ENCODE measurements at places on chromosomes 1 and 21.

GRCh38 chr1:160217481-160218051 lies 12.4 kb downstream of the PEA15 start:
- no peak for DNase-seq

DNA sequence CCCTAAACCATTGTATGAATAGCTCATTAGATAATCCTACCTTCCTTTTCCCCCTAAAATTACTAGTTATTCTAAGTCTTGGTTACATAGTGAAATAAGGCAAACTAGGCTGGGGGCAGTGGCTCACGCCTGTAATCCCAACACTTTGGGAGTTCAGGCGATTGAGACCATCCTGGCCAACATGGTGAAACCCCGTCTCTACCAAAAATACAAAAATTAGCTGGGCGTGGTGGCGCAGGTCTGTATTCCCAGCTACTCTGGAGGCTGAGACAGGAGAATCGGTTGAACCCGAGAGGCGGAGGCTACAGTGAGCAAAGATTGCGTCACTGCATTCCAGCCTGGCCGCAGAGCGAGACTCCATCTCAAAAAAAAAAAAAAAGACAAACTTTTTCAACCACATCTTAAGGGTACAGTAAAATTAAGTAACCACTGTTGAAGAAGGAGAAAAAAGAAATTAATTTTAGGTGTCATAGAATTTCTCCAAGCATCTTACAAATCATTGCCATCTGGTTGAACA lies 108.5 kb downstream of the DENND1B start:
- no peak for DNase-seq

GRCh38 chr1:153957744-153958110 lies 685 bp downstream of the CRTC2 start:
- DNase-seq, result peak; percentile 46

DNA sequence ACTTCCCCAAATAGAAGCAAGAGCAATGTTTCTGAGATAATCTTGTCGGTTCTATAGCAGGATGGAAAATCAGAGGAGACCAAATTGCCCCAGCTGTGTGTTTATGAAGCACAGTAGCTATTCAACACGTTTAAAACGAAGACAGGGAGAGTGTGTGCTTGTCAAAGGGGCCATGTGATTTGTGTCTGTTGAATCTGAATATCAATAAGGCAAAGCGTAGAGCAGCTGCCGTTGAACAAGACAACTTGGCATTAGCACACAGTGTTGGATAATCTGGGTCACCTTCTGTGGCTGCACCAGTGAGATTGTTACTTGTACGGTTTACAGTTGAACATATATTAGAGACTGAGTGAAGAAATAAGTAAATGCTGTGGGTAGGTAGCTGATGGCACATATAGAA lies 1.0 kb downstream of the CRB1 start:
- DNase-seq, result no peak

DNA sequence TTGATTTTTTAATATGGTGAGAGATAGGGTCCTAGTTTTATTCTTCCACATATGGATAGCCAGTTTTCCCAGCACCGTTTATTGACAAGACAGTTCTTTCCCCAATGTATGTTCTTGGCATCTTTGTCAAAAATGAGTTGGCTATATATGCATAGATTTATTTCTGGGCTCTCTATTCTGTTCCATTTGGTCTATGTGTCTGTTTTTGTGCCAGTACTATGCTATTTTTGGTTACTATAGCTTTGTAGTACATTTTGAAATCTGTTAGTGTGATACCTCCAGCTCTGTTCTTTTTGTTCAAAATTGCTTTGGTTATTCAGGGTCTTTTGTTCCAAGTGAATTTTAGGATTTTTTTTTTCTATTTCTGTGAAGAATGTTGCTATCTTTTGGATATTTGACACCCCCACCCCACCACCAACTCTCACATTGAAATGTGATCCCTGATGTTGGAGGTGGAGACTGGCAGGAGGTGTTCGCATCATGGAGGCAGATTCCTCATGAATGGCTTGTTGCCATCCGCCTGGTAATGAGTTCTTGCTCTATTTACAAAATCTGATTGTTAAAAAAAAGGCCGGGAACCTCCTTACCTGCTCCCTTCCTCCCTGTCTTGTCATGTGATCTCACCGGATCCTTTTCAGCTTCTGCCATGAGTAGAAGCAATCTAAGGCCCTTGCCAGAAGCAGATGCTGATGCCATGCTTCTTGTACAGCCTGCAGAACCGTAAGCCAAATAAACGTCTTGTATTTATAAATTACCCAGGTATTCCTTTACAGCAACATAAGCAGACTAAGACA lies 54.8 kb upstream of the KRTAP19-8 start:
- no peak for DNase-seq

- DNase-seq, result no peak
These were observed 25.3 kb upstream of the MYOCOS start for GRCh38 chr1:171596705-171597104.

DNA sequence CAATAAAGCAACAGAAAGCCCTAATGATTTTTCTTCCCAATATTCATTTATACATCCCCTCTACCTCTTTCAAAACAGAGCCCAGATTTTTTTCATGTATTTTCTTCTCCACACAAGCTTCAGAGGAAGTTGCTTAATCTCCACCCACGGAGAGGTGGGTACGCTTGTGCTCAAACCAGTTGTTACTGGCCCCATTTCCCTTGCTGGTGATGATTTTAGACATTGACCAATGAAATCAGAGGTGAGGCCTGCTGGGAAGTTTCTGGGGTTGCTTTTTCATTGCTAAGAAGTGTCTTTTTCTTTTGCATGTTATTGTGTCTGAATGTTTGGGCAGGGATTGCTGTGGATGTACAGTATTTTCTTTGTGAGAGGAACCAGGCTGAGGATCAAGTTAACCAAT lies 448.1 kb upstream of the B3GALT2 start:
- no peak for DNase-seq

- no peak for DNase-seq
These were observed 117.3 kb downstream of the UCHL5 start for GRCh38 chr1:192941722-192942411.

DNA sequence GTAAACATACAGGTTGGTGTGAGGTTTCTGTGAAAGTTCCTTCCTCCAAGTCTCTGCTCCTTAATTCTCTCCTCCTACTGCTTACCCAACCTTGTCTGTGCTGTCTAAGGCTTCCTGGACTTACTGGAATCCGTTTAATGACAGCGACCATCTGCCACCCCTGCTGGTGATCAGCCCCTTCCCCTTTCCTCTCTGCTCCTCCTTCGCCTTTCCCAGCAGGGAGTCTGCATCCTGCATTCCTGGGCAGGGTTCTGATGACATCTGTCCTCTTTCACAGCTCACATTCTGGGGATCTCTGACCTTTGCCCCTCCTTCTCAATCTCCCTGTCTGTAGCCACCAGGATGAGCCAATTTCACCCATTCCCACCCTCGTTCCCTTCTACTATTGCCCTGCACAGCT lies 66.5 kb downstream of the KIRREL1 start:
- DNase-seq, result no peak

- no peak for DNase-seq
These were observed 76.8 kb upstream of the AKT3 start for GRCh38 chr1:243926803-243927245.

DNA sequence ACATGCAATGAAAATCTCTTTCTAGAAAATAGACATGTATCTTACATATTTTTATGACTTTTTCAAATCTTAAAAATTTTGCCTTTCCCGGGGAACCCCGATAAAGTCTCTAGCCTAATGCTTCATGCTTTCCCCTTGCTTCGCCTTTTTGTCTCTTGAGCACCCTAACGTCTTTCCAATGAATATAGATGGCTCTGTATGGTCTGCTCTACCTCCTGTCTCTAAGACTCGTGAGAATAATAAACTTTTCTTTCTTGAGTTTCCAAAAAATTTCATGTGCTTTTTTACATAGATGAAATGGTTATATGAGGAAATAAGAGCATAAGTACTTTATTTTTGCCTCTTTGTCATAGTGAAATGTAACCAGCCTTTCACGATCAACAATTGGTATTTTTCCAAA lies 202.6 kb downstream of the PDE4B start:
- DNase-seq, result no peak

DNA sequence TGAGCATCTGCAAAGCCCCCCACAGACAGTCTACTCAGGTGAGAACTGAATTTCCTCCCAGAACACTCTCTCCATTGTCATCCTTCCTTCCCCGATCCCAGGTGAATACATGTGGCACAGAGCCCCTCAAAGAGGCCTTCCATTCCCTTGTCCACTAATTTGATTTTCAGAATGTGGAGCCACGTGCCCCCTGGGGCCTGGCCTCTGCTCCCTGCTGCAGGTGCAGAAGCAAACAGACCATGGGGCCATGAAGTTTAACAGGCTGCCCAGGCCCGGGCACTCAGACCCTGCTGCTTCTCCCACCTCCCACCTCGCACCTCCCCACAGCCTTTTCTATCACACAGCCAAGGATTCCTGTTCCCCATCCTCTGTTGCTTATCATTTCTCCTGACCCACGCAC lies 243.8 kb upstream of the RAB4A start:
- no peak for DNase-seq

DNA sequence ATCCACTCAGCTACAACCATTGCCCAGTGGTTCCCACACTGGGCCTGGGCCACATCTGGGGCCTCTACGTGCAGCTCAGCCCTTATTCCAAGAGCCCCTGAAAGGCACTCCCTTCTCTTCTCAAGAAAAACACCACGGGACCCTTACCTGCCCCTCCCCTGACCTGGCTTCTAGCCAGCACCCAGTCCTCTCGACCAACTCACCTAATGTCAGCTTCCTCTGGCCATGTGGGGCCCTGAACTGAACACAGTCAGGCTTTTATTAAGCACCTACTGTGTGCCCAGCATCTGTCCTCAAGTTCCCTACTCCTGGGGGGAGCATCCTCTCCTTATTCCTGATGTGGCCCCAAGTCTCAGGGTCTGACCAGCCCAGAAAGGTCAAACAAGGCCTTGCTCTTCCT lies 208.4 kb downstream of the MATN1 start:
- DNase-seq, result no peak

DNA sequence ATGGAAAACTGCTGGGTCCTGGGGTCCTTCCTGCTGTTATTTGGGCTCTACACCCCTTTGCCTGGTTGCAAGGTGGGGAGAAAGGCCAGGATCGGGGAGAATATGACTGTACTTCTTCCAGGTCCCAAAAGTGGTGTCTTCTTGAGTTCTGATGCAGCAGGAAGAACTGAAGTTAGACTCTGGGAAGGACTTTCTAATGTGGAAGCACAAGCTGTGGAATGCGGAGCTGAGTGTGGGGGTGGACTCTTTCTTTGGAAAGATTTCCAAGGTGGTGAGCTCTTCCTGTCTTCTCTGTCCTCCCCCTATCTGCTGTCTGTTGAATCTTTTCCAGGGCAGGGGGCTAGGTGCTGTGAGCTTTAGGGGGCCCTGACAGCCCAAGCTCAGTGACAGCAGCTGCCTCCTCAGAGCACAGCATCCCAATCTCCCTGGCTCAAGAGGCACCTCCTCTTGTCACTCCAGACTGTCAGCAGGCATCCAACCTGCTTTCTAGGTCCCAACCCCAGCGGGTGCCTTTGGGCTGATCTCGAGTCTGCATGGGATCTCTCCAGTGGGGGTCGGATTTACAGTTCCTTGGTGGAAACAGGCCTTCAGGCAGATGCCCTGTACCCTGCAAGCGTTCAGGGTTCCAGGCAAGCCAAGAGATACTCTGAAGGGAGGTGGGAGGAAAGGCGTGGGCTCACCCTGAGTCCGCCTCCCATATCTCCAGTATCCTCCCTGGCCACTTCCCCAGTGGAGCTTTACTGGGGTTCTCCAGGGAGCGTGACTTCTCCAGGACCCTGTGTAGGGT lies 23.2 kb downstream of the ADORA1 start:
- DNase-seq, result no peak

DNA sequence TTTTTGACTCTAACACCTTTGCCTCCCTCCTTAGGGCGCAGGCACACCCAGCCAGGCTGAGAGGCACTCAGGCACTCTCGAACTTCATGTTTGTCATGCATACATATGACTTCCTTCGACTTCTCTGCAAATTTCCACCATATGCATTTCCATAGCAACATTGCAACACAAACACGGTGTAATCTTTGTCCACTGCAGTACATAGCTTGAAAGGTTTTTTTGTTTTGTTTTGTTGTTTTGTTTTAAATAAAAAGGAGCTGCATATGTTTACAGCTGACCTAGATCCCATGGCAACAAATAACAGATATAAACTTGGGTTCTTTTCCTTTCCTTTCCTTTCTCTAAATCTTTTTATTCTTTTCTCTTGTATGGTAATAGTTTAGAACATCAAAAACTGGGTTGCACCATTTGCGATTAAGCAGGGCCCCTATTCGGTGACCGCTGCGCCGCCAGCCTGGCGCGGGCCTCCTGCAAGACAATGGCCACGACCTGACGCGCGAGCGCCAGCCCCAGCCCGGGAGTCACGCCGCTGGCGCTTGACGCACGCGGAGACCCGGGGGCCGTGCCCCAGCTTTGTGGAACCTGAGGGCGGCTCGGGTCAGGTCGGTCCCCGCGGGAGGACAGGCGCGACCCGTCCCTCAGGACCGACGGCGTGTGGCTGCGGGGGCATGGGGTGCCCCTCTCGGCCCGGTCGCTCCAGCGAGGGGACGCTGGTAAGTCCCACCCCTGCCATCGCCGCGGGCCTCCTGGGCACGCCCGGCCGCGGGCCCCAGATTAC lies 35.2 kb downstream of the CCN1 start:
- no peak for DNase-seq

GRCh38 chr1:208231881-208232661 lies 12.1 kb downstream of the PLXNA2 start:
- DNase-seq, result no peak

DNA sequence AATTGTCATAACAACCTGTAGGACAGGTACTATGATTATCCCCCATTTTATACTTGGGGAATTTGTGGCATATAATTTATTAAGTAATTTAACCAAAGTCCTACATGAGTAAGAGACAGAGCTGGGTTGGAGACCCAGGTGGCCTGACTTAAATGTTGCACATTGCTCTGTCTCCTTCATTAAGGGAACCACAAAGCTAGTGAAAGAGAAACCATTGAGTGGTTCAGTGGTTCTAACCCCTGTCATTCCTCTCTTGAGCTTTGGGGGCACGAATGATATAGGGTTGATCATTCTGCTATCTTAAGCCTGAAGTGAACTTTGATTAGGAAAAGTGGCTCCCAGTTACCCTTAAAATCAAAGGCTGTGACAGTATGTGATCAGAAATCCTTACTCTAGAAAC lies 5.3 kb upstream of the MAP3K7CL start:
- DNase-seq, result no peak

- DNase-seq, result no peak
These were observed 7.1 kb downstream of the PDZK1IP1 start for GRCh38 chr1:47182676-47183235.

DNA sequence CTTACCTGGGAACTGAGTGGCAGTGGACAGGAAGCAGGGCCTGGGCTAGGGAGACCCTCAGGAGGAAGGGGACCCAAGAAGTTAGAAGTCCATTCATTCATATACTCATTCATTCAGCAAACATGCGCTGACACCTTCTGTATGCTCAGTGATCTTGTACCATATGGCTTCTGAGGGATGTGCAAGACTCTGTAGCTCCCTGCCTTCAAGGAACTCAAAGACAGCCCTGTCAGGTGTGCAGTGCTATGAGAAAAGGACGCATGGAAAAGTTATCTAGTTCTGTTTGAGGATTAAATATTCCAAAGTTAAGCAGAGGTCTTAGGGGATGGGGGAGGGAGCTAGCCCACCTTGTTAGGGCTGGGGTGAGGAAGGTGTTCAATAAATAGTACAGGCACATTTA lies 12.5 kb downstream of the DMAP1 start:
- DNase-seq, result no peak

Data from Kasumi-1 (cell line).